Tibial nerve (tissue), 4 donors: ENCODE measurements at places on chromosomes 12 and 14.

- no peak for DNase-seq
Observed at GRCh38 chr12:127311720-127312364, 955.1 kb upstream of the TMEM132C start.

DNA sequence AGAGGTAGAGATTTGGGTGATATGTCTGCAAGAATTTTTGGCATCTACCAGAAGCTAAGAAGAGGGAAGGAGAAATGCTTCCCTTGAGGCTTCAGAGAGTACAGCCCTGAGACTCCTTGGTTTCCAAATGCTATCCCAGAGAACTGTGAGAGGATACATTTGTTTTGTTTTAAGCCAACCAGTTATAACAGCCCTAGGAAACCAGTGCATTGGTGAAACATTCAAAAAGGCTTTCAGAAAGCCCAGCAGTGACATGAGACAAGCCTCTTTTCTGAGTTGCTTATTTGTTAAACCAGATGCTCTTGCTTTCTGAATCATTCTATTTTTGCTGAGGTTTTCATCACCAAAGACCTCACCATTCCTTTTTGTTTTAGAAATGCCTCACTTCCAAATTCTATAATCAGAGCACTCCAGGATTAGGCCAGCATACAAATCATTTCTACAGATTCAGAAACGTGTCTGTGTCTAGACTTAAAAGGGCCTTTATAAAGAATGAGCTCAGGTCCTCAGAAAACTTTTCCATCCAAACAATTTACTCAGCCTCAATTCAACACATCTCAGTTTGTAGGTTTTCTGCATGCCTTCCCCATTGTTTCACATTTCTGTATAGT, 1617.8 kb upstream of the FLRT2 start:
- no peak for DNase-seq

DNA sequence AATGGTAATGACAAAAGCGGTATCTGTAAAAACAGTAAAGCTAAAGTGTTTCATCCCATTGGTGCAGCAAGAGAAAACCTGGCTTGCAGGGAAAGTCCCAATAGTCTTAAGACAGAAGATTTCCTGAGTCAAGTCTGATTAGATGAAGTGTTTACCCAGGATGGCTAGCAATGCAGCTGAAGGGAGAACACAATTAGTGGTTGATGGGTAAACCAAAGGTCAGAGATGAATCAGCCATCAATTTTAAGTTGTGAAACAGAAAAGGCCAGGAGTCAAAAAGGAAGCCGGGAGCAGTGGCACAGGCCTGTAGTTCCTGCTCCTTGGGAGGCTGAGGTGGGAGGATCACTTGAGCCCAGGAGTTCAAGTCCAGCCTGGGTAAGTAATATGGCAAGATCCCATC, 52.6 kb downstream of the SEC23A start:
- DNase-seq = no peak

GRCh38 chr12:88932457-88932856, 352.2 kb upstream of the KITLG start:
- DNase-seq = no peak

DNA sequence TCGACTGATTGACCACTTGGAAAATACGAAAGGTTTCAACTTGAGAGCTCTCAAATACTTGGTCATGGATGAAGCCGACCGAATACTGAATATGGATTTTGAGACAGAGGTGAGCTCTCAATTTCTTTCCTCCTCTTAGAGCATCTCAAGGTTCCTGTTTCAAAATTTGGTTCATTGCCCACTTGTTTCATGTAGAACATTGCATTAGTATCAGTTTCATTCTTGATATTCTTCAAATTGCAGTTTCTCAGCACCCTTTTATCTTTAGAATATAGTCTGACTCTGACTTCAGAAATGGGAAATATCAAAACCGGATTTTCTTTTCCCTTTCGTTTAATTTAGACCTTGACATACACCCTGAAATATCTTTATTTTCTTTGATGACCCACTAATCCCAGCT, 8.8 kb downstream of the DDX47 start:
- DNase-seq = no peak

GRCh38 chr12:19810213-19810612, 370.9 kb downstream of the AEBP2 start:
- no peak for DNase-seq

DNA sequence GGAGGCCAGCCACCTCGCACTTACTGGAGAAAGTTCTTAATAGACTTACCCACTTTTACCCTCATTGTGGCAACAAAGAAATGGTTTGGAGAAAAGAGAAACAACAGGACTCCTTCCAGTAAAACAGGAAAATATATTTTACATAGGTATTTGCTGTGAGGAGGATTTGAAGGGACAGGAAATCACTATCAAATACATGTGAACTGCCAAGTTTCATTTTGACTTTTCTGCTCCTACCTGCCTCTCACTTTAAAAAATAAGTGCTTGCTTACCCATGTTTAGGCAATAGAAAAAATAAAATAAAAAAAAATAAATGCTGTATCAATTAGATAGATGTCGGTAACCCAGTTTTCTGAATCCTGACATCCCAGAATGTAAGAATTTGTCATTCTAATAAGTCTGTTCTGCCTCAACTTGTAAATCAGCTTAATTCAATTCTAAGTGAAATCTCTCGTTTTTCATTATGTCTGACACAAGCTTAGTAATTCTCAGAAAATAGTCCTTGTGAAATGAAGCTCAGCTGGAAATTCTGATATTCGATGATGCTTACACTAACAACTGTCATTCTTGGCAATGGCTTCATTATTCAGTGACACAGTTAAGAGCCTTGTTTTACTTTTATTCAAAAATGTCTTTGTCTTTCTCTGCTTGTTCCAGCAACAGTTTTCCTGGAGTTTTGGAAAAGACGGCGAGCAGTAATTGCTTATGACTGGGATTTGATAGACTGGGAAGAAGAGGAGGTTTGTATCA, 131.3 kb downstream of the SLC5A8 start:
- no peak for DNase-seq

DNA sequence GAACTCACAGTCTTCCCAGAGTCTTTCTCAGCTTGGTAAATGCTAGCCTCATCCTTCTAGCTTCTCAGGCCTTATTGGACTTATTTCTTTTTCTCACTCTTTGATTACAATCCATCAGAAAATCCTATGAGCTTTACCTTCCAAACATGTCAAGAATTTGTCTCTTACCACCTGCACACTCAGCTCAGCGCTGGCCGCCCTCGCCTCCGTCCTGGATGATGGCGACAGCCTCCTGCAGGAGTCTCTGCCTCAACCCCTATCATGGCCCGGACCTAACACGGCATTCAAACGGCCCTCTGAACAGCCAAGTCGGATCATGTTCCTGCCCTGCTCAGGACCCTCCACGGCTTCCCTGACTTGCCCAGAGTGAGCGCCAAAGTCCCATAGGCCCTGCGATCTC, 333.1 kb upstream of the FKBP4 start:
- DNase-seq = no peak

DNA sequence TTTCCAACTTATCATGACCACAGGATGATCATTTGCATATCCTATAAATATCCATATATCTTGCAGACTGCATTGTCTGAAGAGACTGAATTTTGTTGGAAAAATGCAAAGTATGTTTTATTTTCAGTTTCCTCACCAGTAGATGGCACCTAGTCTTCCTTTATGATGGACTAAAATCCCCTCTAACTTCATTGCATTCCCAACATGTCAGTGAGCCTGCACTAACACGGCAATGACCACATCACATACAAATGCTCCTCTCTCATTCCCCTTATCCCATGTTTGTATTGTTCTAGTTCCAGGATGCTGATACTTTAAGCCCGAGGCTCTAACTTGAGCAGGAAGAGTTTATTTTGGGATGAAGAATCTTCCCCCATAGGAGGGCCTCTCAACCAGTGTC, 24.7 kb upstream of the MYBPC1 start:
- DNase-seq = no peak

GRCh38 chr12:54298904-54299303, 1.9 kb downstream of the NFE2 start:
- DNase-seq = no peak

GRCh38 chr12:42945927-42946326, 356.4 kb upstream of the PRICKLE1 start:
- no peak for DNase-seq

- no peak for DNase-seq
Observed at GRCh38 chr14:45743884-45744283, 490.9 kb upstream of the MIS18BP1 start.

DNA sequence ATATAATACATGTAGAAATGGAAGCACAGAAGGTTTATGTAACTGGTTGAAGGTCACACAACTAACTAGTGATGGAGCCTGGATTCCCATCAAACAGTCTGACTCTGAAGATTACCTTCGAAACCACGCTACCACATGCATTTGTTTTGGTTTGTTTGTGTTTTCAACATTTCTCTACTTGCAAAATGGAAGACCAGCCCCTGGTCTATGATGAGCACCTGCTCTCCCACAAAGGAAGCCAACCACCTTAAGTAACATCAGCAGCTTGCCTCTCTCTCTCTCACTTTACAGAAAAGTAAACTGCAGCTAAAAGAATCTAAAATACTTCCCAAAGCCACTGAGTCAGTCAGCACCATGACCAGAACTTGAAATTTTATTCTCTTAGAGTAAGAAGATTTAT, 186.9 kb upstream of the TMPO start:
- no peak for DNase-seq

- DNase-seq = no peak
Observed at GRCh38 chr12:124440841-124441381, 126.5 kb downstream of the NCOR2 start.

DNA sequence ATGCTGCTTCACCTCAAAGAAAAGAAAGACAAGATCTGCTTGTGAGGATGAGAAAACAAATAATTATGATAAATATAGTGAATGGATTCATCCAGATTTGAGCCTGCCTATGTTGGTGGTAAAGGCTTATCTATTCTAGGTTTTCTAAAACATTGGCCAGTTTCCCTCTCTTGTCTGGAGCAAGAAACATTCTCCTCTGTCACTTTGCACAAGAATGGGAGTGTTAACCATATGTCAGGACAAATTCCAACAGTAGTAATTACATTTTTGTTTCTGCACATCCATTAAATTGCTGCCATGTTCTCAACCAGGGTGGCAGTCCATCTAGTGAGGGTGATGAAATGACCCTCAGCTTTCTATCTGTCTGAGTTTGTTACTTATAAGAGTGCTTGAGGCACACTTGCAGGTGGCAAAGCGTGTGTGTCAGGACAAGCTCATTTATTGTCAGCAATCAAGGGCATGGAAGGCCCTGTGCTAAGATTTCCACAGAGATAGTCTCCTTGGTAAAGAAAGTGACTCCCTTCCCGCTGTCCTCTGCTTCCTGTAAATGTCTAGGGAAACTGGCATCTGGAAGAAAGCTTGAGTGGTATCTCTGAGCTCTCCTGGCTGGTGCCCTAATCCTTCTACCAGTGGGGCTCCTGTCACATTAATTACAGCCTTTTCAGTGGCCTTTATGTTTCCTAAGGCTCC, 502.1 kb upstream of the FLRT2 start:
- DNase-seq = no peak

DNA sequence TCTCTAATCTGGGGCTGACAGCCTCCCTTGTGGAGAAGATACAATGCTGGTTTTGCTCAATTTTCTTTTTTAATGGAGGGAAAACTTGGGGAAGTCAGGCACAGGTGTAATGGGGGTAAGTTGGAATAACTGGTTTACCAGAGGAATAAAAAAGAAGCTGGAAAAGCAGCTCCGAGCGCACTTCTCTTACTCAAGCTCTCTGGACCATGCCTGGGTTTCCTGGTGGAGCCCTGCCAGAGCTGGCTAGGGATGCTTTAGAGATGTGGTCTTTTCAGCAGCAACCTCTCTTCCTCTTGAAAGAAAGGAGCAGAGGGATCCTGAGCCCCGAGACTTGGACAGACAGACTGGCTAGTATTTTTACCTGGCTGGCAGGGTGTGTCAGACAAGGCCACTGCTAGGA, 3.9 kb upstream of the KCNA5 start:
- DNase-seq = no peak

- no peak for DNase-seq
Observed at GRCh38 chr12:109710747-109711595, 2.7 kb upstream of the FAM222A start.

- no peak for DNase-seq
Observed at GRCh38 chr12:90515199-90516175, 439.5 kb downstream of the CCER1 start.

DNA sequence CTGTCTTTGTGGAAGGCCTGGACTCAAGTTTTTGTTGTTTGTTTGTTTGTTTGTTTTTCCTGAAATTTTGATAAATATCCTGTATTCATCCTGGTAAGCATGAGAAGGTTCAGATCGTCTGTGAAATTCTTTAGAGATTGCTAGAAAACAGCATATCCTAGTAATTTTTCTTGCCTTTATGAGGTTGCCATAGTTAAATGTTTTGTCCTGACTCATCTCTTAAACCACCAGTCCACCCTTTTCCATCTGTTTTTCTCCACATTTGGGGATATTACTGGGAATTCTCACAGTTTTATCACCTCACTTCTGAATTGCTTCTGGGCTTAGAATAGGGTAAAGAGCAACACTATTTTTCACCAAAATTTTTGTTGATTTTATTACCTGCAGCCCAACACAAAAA, 248.3 kb downstream of the FBXL14 start:
- DNase-seq = no peak

DNA sequence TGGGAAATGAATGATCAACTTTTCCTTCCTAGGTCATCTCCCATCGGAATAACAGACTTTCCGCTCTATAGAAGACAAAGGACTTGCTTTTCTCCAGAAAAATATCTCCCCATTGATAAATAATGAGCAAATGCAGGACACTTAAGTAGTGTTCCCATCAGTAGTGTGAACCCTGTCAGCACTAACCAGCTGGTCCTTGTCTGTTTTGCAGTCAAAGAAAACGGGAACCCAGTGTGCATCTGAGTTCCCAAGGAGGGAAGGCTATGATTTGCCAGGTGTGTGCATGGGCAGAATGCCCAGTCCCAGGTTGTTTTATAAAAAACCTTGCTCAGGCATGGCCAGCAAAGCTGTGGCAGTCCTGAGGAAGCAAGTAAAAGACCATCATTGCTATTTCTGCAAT, 256.5 kb upstream of the HMGA2 start:
- DNase-seq = no peak

- no peak for DNase-seq
Observed at GRCh38 chr12:9066183-9066623, 49.5 kb downstream of the A2M start.

- no peak for DNase-seq
Observed at GRCh38 chr12:67991158-67991557, 1.9 kb downstream of the IFNG-AS1 start.

DNA sequence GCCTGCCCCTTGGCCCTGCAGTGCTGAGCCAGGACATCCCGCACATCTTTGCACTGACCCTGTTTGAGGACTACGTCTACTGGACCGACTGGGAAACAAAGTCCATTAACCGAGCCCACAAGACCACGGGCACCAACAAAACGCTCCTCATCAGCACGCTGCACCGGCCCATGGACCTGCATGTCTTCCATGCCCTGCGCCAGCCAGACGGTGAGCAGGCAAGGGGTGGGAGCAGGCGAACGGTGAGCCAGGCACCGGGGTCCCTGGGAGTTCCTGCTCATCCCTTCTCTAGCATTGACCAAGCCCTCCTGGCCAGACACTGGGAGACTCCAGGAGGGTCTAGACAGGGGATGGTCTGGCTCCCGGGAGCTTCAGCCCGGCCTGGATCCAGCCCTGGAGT, 17.4 kb upstream of the NXPH4 start:
- DNase-seq = no peak
